ENCODE measurements at places on chromosomes 7 and 10.

- DNase-seq: no peak
These were observed 1.3 kb upstream of the EIF3B start for GRCh38 chr7:2353113-2353935.

DNA sequence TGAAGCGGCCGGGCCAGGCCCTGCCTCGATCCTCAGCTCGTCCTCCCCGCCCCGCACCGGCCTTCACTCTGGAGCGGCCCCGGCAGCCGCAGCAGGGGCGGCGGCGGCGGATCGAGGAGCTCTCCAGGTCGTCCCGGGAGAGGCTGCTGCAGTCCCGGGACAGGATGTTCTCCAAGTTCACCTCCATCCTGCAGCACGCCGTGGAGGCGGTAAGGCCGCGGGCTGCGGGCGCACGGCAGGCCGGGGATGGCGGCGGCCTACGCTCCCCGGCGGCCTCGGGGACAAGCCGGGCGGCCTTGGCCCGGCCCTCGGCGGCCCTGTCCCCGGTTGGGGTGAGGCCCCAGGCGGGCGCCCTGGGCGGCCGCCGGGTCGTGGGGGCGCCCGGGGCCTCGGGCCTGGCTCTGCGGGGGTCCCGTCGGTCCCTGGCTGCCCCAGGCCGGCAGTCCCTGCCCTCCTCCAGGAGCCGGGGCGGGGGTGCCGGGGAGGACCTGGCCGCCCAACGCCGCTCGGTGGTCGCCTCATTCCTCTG, 399 bp downstream of the FHIP2A start:
- DNase-seq: no peak

DNA sequence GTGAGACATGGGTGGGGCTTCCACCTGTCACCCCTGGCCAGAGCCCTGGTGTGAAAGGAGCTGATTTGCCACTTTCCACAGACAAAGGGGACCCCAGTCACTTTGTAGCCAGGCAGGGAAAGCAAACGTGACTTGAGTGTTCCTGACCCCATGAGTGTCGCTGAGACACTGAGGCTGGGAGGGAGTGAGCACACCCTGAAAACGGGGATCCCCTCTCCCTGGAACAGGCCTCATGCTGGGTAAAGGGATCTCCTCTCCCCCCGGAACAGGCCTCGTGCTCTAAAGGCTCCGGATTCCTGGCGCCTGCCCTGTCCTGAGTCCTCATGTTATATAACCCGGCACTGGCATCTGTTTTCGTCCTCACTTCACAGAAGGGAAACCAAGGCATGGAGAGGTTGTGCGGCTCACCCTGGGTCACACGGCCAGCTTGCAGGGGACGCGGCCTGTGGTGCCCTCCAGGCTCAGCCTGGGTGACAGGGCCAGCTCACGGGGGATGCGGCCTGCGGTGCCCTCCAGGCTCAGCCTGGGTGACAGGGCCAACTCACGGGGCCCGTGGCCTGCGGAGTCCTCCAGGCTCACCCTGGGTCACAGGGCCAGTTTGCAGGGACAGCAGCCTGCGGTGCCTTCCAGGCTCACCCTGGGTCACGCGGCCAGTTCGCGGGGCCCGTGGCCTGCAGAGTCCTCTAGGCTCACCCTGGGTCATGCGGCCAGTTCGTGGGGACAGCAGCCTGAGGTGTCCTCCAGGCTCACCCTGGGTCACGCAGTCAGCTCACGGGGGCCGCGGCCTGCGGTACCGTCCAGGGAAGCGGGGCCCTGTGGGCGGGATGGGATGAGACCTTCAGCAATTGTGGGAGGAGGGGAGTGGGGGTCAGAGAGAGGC, 104.7 kb downstream of the PDGFA start:
- DNase-seq: no peak

DNA sequence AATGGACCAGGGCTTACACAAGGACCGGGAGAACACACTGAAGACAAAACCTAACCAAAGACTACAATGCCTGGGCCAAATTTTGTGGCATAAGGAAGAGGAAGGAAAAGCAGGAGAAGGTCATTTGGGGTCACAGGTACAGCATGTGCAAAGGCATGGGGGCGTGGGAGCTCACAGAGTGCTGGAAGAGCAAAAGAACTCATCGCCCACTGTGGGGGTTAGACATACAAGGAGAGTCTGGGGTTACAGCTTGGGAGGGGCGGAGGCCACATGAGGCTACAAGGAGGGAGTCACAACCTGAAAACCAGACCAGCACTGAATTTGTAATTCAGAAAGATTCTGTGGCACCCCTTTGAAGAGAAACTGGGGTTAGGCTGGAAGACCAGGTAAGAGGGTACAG, 9.7 kb downstream of the PUS7 start:
- DNase-seq: no peak

GRCh38 chr10:11793762-11794479, 29.2 kb upstream of the PROSER2 start:
- DNase-seq: no peak

- DNase-seq: no peak
These were observed 7.4 kb upstream of the PTPRN2 start for GRCh38 chr7:158595068-158595467.

DNA sequence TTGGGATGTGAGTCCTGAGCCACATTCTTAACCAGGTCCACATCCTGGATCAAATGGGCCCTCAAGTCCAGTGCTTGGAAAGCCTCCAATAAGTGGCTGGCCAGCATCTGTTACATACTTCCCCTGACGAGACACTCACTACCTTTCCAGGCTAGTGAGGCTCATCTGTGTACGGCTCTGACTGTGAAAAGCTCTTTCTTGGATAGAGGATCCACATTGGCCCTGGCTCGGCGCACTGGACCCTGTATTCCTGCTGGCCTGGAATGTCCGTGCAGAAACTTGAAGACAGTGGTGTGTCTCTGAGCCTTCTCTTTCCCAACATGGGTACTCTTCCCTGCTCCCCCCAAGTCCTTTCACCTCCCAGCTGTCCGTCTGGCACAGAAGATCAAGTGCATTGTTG, 35.5 kb downstream of the MYL10 start:
- no peak for DNase-seq

DNA sequence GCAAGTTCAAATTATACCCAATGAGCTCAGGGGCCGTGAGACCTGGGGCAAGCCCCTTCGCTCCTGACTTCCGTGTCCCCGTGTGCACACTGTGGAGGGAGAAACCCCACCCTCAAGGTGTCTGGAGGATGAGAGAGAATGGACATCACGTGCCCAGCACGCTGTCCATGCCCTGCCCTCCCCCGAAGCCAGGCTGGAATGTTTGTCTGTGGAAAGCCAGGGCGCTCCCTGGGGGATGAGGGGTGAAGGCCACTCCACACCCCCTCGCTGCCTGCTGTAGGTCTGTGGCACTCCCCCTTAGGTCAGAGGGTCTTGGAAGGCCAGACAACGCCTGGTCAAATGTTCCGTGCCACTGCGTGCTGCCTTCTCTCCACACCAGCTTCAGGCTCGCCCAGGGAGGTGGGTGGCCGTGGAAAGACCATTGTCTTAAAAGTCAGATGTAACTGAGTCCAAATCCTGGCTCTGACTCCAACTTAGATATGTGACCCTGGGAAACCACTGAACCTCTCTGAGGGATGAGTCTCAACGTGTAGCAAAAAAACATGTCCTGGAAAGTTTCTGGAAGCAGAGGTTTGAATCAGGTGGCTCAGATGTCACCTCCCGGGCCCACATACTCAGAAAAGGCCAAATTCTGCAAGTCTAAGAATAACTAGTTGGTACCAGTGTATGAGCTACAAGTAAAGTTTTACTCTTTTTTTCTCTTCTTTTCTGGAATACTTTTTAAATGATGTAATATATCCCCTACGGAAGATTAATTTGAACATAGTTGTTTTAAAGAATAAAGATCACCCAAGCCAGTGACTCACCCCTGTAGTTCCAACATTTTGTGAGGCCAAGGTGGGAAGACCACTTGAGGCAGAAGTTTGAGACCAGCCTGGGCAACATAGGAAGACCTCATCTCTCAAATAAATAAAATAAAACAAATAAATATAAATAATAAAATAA, 24.9 kb downstream of the RCC1L start:
- DNase-seq: no peak

DNA sequence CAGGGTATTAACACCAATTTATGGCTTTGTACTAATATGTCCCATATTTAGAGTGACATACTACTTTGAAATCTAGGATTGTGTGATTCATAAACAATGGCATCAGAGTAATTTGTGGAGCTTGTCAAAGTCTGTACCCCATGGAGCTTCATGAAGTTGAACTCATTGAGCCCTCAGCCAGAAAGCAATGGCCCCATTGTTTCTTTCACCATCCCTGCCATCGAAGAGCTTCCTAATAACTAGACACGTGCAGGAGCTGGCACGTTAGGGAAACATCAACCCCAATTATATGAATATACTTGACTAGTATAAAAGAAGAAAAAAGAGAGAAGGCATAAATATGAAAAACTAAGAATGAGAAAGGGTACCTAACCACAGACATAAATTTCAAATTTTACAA, 206.6 kb downstream of the CXCL12 start:
- no peak for DNase-seq

DNA sequence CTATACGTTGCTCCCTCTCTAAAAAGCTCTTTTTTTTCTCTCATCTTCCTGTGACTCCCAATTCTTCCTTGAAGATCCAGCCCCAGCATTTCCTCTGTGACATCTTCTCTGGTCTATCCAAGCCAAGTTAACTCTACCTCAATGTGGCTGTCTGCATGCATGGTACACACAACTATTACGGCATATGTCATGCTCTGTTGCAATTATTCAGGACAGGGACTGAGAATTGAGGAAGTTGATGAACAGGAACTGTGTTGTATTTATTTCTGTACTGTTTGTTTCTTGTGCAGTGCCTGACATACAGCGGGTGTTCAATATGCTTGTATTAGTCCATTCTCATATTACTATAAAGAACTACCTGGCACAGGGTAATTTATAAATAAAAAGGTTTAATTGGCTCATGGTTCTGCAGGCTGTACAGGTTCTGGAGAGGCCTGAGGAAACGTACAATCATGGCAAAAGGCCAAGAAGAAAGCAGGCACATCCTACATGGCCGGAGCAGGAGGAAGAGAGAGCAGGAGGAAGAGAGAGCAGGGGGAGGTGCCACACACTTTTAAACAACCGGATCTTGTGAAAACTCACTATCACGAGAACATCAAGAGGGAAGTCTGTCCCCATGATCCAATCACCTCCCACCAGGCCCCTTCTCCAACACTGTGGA, 6.3 kb downstream of the TRPV5 start:
- no peak for DNase-seq

DNA sequence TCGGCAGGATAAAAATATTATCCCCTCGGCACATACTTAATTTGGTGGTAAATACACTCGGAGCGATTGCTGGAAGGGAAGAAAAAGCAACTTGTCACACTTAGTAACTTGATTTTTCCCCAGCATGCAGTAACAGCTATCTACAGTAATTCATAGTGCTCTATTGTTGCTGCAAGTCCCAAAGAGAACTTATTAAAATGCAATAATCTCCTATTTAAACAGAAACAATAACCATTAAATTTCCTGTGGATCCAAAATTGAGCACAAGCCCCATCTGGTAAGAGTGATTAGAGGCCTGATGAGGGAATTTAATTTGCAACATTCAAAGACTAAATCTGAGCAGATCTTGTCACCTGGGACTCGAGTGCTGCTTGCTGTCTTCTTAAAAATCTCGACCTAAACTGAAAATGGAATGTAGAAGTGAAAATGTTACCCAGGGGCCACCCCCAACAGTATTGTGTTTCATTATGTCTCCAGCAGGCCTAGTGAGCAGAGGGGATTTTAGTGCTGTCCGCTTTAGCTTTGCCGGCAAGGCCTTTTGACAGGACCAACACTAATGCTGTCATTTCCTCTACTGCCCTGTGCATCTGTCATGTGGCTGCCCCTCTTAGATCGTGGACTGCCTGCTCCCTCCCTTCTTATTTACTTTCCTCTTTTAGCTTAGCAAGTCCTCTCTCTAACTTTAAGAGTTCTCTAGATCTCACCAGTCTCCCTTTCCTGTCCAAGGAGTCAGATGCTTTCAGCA, 639.7 kb downstream of the AUTS2 start:
- no peak for DNase-seq

DNA sequence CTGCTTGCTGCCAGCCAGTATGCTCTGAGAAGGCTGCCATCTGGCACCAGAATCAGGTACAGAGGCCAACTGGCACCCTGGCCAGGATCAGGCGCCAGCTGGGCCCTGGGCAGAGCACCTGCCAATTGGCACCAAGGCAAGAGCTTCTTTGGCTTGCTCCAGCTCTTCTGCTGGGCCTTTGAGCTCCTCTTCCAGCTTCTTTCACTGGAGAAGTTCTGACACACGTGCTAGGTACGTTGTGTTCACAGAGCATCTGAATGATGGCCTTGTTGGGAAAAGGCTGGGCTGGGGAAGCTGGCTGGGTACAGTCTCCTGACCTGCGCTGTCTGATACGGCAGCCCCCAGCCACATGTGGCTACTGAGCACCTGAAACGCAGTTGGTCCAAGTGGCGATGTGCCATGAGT, 31.7 kb upstream of the OPALIN start:
- DNase-seq: no peak

DNA sequence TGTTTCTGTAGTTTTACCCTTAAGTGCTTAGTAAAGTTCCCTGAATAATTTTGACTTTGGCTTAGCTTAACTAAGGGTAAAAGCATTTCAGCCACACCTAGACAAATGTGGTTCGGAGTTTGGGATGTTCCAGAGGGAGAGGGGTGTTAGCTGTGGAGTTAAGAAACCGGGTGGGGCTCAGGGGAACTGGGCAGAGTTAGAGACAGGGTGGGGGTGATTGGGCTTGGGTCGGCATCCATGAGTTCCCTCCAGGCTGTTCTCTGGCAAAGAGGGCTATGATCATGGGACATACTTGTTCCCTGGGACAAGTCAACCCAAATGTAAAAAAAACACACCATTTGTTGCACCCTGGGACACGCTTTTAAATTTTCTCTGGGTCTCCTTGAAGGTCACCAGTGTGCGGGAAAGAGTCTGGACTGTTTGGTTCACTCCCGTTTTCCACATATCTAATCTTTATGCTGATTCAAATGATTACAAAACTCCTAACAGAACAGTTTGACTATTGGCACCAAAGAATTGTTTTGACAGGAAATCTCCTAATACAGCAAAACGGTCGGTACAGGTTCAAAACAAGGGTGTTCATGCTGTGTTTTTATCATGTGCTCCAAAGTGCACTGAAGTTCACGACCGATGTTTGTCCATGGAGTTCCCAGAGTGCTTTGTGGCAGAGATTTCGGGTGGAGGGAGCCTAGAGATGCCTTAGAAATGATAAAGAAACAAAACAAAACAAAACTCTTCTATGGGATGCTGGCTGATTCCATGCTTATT, 56.5 kb downstream of the PLXDC2 start:
- DNase-seq: no peak

DNA sequence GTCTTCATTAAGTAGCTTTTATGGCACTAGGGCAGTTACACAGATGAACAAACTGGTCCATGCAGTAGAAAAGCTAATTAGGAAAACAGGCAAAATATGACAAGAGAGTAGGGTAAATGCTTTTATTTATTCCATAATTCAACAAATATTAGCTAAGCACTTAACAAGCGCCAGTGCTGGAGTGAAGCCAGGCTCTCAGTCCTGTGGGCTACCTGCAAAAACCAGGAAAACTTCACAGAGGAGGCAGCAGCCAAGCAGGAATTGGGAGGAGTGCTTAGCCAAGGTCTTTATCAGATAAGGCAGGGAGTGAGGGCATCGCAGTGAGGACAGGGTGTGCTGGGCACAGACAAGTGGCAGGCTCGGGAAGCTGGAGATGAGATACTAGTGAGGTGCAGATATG, 4.9 kb upstream of the KAT6B start:
- DNase-seq: no peak
